ENCODE measurements at places on chromosomes 1 and 21.

DNA sequence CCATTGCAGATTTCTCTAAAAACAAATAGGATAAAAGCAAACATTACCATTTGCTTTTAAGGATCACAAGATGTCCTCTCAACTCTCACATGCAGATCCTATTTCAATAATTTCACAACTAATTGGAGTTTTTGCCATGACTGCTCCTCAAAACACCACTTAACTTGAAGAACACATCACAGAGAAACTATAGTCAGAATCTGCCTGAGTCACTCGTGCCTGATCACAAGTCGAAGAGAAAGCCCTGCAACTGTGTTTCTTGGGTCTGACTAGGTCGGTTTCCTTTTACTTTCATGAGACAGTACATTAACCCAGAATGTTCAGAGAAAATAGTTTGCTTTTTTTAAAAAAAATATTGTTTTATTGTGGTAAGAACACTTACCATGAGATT is 46.3 kb upstream of the SMYD2 start:
- DNase-seq: no peak

DNA sequence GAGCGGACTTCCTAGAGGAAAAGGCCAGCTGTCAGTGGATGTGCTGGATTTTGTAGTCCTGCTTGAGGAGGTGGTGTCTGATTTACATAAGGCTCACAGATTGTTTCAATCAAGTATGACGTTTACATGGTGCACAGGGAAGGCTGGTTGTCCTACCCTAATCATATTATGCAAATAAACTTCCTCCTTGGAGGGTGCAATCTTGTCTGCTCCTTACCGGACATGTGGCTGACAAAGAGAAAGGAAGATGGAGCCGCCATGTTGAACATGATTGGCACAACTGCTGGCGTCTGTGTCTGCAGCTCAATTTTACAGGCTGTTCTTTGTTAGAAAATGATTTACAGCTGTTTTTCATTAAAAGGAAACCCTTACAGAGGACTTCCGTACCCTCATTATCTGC is 1656.1 kb downstream of the KCNT2 start:
- DNase-seq: no peak

DNA sequence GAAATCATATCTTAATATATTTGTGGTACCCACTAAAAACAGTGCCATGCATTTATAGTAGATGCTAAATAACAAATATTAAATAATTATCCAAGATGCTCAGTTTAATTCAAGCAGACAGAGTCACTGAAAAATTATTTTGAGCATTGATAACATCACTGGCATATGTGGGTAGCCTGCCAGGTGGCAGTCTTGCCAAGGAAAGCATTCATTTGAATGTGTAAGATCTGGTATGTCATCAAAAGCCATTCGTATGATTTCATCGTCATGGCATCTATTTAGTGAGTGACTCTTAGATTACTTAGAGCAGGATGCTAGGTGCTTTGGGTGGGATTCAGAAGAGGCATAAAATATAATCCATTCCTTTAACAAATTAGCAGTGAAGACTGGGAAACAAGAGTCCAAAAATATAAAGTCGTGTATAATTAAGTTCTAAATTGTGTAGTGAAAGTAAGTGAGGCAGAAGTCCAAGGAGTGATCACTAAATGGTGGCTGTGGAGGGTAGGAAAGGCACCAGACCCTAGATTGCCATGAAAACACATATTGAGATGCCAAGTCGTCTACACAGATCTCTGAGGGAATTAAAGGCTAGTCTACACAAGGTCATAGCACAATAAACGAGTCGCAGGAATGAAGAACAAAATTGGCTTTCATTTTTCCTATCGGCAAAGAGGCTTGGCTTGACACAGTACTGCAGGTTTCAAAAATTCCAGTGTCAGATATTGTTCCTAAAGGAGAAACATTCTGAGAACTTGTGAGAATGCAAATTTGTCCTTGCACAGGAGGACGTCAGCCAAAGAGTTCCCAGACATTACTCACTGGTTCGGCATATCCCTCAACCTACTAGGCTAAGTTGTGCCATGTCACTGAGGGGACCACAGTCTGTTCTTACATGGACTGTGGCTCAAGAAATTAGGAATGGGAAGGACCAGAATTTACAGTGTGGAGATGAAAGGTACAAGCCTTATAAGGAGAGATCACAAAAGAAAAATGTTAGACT is 130.8 kb downstream of the LYPLAL1 start:
- no peak for DNase-seq

- DNase-seq: no peak
These were observed 213.2 kb downstream of the TGFB2 start for GRCh38 chr1:218558271-218558810.

DNA sequence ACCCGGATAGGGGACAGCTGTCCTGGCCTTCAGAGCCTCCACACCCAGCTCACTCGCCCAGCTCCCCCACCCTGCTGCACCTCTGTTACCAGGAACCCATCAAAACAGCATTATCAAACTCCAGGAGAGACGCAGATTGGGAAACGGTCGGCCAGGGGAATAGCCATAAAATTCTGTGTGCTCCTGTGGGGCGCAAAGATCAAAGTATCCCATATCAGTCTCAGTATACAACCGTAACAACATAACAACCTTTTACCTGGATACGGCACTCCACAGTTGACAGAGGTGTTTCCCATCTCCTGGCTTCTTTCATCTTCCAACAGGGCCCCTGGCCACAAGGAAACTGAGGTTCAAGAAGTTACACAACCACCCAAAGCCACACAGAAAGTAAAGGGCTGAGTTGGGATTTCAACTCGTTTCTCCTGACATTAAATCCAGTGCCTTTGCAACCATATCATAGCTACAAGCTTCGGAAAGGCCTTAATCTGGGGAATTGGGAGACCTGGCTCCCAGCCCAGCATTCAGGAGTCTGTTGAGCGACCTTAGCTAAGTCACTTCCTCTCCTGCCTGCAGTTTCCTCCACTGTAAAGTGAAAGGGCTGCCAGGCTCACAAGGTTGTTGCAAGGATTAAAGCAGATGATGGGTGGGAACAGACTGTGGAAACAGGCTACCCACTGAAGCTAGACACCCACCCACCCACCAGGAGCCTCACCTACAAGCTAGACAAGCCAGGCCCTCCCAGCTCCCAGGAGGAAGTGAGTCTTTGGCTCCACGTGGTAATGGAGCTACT is 8.1 kb upstream of the EPHB2 start:
- DNase-seq: no peak

DNA sequence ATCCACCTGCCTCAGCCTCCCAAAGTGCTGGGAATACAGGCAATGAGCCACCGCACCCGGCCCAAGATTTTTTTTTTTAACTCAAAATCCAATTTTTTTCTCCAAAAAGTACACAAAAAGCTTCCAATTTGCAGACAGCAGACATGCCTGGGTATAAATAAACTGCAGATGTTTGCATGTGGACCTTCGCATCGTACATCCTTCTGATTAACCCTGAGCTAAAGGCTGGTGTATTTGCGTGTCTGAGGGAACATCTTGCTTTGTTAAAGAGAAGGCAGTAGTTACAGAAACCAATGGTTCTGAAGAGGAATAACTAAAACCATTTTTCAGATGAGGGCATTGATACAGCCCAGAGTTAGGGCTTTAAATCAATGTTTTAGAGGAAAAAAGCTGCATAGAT is 12.7 kb downstream of the BCAR3 start:
- DNase-seq: no peak

- no peak for DNase-seq
These were observed 11.0 kb downstream of the NUDC start for GRCh38 chr1:26932531-26932930.

DNA sequence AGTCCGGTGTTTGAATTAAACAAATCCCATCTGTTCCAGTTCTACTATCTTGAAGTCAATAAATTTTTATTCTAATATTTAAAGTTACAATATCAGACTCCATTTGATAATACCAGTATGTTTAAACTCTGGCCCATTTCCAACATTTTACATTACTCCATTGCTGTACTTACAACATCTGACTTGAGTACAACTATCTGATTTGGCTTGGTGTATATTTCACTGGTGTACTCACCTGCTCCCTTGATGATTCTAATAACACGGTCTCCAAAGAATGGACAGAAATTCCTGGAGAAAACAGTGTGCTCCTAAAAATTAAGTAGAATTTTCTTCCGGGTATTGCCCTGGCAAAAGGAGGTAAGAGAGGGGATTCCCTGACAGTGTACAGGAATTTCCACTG is 680.5 kb upstream of the ADAMTS5 start:
- DNase-seq: no peak

- DNase-seq: no peak
These were observed 187.3 kb downstream of the AK5 start for GRCh38 chr1:77468949-77469710.

DNA sequence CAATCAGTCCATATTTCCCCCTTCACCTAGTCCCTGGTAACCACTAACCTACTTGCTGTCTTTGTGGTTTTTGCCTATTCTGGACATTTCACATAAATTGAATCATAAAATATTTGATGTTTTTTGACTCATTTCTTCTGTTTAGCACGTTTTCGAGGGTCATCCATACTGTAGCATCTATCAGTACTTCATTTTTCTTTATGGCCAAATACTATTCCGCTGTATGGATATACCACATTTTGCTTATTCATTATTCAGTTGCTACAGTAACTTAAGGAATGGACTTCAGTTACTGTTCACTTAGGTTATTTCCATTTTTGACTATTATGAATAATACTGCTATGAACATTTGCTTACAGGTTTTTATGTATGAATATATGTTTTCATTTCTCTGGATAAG is 12.3 kb downstream of the PBX1 start:
- DNase-seq: no peak
